ELR (cell line): ENCODE measurements at places on chromosomes 11 and 22.

GRCh38 chr11:2664791-2665525, 34.8 kb downstream of the KCNQ1OT1 start:
- no peak for DNase-seq

DNA sequence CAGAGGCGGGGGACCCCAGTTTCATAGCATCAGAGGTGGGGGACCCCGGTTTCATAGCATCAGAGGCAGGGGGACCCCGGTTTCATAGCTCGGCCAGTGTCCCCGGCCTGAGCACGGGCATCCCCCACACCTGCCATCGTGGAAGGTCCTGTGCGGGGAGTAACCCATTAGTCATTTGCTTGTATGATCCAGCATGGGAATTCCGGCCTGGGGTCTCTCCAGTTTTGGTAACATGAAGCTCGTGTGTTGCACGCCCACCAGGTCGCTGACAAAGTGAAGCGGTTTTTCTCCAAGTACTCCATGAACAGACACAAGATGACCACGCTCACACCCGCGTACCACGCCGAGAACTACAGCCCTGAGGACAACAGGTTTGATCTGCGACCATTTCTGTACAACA, 29.0 kb upstream of the KRTAP5-7 start:
- DNase-seq: no peak

GRCh38 chr11:93648158-93648557, 13.3 kb upstream of the CEP295 start:
- DNase-seq: peak; percentile 30

DNA sequence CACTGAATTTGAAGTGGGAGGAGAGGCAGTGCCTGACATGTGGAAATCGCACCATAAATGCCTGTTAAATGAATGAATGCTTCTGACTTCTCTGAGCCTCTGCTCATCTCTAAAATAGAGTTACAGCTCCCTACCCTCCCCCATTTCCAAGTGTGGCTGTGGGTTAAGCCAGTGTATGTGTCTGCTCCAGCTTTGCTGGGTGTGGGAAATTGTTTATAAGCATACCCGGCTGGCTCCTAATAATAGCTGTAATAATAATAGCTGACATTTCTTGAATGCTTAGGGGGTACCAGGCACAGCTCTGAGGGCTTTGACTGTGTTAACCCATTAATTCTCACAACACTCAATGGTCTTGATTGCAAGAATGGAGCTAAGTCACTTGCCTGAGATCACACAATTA, 7.0 kb upstream of the FCHSD2 start:
- no peak for DNase-seq

- DNase-seq: no peak
Measured at GRCh38 chr22:30940685-30941362, 27.8 kb downstream of the MORC2 start.

GRCh38 chr11:128304666-128305485, 282.5 kb downstream of the ETS1 start:
- no peak for DNase-seq

DNA sequence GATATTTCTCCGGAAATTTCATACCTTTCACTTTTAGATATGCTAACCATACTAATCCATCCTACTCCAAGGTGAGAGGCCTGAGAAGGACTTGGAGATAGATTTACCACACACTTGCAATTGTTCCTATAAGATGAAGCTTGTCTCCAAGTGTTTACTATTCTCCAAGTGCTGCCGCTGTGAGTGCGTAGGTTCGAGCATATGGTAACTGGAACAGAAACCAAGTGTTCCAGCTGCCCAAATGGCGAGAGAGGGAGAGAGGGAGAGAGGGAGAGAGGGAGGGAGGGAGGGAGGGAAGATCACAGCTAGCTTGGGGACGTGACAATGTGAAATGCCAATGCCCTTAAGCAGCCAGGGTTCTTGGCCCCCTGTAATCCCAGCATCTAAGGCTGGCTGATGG, 21.5 kb downstream of the ASCC2 start:
- no peak for DNase-seq

GRCh38 chr11:44592125-44592940, 26.9 kb downstream of the CD82 start:
- DNase-seq: no peak

- DNase-seq: peak; percentile 69
Measured at GRCh38 chr11:129251067-129251466, 58.9 kb upstream of the ARHGAP32 start.

DNA sequence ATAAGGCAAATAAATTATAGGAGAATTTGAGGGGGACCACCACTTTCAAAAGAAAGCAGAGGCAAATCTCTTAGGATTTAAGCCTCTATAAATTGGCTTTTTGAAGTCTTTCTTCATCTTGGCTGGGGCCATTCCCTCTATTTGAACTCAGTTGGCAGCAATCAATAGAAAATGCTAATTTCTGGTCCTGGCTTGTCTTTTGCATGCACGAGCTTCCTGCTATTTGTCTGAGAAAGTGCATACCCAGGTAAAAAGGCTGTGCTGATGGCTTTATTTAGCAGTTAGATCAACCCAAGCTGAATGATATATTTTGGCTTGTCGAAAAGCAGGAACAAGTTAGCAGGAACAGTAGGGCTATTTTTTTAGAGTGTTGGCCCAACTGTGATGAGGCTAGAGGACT, 64.1 kb upstream of the GRAMD1B start:
- no peak for DNase-seq

GRCh38 chr11:71463331-71464211, 10.6 kb downstream of the NADSYN1 start:
- DNase-seq: no peak

- no peak for DNase-seq
Measured at GRCh38 chr11:68988491-68988890, 7.7 kb upstream of the MRGPRD start.

- DNase-seq: no peak
Measured at GRCh38 chr11:71114124-71114851, 138.1 kb downstream of the SHANK2 start.
